NCI-H1436 (cell line): ENCODE measurements at places on chromosomes 4 and X.

GRCh38 chr4:25088093-25088952 lies 57.6 kb upstream of the LGI2 start:
- no peak for DNase-seq

DNA sequence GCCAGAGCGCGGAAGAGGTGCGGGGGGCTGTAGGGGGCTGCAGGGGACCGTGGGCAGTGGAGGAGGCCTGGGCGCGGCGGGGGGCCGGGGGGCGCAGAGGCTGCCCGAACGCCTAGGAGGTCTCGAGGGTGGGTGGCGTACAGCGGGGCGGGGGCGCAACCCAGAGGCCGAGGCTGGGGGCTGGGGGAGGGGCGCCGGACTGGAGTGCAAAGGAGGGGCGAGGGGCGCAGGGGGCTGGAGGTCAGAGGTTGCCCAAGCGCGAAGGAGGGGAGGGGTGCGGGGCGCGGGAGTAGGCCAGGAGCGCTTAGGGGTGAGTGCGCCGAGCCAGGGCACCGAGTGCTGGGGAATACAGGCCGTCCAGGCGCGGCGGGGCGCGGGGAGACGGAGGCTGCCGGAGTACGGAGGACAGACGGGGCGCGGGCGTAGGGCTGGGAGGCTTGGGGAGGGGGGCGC lies 255 bp downstream of the GYG2 start:
- no peak for DNase-seq

DNA sequence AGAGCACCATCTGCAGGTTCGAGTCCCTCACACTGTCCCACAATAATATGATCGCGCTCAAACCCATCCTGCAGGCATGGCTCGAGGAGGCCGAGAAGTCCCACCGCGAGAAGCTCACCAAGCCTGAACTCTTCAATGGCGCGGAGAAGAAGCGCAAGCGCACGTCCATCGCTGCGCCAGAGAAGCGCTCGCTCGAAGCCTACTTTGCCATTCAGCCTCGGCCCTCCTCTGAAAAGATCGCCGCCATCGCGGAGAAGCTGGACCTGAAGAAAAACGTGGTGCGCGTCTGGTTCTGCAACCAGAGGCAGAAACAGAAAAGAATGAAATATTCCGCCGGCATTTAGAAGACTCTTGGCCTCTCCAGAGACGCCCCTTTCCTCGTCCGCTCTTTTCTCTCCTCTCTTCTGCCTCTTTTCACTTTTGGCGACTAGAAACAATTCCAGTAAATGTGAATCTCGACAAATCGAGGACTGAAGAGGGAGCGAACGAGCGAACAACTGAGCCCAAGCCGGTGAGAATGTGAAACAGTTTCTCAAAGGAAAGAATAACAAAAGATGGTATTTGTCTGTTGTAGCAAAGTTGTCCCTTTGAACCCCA lies 1.9 kb downstream of the POU4F2 start:
- no peak for DNase-seq

GRCh38 chrX:48632207-48632606 lies 34.9 kb downstream of the WDR13 start:
- DNase-seq, result no peak

DNA sequence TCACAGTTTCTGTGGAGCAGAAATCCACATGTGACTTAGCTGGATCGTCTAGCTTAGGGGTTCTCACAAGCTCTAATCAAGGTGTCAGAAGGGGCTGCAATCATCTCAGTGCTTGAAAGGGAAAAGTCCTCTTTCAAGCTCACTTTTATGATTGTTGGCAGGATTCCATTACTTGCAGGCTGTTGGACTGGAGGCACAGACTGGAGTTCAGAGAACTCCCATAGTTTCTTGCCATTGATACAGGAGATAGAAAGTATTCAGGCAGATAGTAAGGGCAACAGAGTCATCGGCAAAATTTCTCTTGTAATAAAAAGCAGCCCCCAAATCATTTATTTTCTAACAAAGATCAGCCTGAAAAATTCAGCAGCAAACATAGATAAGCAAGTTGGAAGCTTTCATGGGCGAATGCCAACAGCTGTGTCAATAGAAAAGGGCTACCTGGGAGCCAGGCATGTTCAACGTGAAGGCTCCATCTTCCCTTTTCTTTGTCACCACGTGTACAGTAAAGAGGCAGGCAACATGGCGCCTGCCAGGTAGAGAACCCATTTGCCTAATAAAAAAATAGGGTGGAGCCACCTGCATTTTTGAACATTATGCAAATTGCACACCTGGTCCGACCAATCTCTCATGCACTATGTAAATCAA lies 64.4 kb downstream of the CXCL13 start:
- DNase-seq, result no peak

DNA sequence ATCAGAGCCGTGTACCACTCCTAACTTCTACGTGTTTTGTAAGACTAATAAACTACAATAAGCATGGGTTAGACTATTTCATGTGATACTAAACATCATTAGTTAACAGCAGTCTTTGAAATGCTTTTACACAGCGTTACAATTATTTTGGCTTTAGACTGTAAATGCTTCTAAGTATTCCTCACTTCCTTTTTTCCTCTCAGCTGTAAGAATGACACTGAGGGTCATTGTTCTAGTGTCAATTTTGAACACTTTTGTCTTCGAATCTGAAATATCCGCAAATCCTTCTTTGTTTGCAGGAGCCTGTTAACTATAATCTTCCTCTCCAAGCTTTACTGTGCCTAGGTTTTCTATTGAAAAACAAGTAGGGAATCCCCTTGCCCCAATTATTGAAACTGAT lies 1.5 kb downstream of the ABCE1 start:
- DNase-seq, result no peak

DNA sequence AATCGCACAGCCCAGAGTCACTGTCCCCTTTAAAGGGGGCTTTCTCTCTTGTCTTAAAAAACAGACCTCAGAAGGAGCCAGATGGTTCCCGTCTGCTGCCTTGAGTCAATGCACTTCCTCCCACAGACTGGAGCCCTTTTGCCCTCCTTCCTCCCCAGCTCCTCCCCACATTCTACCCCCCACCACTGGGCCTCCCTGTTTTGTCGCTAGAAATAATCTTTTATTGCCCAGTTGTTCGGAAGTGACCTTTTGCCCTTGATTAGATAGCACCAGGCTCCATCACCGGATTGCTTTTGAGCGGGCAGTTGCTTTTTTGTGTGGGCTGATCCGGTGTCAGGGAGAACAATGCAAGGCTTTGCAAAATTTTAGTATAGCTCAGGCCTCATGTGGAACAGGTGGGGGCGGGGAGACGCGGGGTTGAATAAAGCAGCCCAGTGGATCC lies 47.7 kb downstream of the SPRY1 start:
- no peak for DNase-seq

- no peak for DNase-seq
Measured at GRCh38 chrX:10048076-10048475, 80.9 kb downstream of the CLDN34 start.

DNA sequence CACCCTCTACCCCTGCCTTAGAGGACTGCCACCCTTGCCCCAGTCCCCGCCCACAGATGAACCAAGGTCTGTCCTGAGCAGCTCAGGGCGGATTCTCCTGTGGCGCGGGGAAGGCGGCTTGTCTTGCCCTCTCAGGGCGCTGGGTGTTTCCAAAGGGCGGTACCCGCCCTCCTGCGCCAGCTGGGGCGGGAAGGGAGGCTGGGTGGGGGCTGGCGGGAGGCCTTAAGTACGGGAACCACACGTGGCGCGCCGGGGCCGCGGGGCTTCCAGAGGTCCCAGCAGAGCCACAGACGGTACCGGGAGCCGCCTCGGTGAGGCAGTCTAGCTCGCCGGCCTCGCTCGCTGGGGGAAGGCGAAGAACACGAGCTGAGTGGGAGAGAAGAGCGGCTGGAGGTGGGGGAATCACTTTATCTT lies 361.1 kb downstream of the MID1IP1 start:
- DNase-seq, result no peak

DNA sequence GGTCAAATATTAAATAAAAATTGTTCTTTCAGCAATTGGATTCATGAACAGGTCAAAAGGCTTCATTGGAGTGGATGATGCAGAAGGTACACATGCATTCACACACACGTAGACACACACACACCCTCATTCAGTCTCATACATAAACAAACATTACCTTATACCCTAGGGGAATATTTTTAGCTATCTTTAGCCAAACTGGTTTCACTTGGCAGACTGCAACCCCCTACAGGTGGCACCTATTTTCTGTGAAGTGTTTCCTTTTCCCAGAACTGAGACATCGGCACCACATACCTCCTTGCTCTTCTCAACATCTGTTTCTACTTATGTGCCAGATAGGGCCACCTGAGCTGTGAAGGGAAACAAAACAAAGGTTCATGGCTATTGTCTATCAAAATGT lies 18.5 kb upstream of the KDR start:
- no peak for DNase-seq

- DNase-seq, result no peak
Measured at GRCh38 chr4:124753941-124754581, 41.5 kb upstream of the ANKRD50 start.

DNA sequence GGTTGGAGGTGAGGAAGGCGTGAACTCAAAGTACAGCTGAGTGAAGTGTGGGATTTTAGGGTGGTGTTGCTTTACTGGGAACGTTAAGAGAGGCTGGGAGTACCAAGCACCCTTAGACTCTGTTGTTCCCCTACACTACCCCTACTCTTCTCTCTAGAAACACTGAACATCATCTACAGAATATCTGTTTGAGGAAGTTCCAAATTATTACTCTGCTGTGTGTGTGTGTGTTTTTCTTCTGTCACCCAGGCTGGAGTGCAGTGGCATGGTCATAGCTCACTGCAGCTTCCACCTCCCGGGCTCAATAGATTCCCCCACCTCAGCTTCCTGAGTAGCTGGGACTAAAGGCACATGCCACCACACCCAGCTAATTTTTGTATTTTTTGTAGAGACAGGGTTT lies 76.7 kb upstream of the AP1S2 start:
- no peak for DNase-seq

- no peak for DNase-seq
Measured at GRCh38 chr4:105455998-105456397, 17.9 kb downstream of the PPA2 start.

- DNase-seq, result no peak
Measured at GRCh38 chr4:2731907-2732317, 24.2 kb downstream of the TNIP2 start.

GRCh38 chr4:726838-727237 lies 21.2 kb downstream of the PCGF3 start:
- DNase-seq, result no peak

GRCh38 chr4:37447886-37448285 lies 203.3 kb downstream of the NWD2 start:
- no peak for DNase-seq

DNA sequence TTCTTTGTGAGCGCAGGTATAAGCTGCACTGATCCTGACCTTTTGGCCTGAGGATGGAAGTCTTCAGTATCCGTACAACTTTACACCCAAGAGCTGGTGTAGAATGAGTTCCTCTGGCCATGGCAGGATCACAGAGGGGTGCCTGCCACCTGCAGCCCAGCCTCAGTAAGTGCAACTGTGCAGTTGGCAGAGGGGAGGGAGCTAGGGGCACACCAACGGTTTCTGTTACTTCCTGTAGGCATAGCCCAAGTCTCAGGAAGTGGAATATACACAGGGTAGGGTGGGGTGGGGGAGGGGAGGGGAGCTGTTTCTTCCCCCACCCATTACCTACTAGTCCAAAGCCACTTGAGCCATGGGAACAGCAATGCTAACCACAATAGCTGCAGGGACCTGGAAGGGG lies 85.4 kb upstream of the GBA3 start:
- DNase-seq, result peak; percentile 18

DNA sequence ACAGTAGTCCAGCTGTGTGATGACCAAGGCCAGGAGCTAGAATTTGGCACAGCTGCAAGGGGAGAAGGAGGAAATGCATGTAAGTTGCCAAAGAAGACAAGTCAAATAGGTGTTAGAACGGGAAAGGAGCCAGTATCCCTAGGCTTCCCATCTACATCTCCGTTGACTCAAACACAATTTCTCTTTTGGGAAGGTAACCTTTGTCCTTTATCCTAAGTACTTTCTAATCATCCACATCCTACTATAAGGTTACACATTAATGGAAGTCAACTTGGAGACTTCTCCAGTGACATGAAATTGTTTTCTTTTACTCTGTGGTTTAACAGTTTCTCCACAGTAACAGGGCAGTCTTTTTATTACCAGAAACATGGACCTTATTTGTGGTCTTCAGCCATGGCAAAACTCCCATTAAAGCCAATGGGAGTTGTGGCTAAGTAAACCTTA lies 620.0 kb downstream of the ANKRD50 start:
- DNase-seq, result no peak

DNA sequence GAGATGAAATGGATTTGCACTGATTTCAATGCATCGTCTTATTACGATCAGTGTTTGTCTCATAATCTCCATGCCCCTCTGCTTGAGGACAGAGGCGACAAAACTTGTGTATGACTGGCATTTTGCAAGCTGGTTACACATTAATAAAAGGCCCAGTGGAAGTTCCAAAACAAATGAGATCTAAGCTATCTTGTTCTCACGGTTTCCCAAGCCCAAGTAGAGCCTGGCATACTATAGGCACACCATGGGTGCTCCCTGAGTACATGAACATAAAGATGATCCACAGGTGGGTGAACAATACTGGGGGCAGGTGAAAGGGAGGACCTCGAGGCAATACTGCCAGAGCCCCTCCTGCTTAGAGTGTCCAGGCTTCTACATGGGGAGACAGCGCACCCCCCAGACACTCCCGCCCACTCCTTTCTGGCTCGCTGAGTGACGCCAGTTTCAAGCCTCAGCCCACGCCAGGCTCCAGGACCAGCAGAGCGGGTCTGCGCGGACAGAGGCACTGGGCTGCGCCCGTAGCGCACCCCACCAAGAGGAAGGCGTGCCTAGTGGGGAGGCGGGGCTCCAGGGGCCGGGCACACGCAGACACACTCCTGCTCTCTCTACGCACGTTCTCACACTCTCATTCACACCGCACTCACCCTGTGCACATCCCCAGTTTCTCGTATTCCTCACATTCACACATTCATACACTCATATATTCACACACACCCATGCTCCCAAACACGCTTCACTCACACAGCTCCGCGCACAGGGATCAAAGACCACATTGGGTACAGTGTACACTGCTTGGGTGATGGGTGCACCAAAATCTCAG lies 8.9 kb upstream of the GSX2 start:
- peak; percentile 10 for DNase-seq

DNA sequence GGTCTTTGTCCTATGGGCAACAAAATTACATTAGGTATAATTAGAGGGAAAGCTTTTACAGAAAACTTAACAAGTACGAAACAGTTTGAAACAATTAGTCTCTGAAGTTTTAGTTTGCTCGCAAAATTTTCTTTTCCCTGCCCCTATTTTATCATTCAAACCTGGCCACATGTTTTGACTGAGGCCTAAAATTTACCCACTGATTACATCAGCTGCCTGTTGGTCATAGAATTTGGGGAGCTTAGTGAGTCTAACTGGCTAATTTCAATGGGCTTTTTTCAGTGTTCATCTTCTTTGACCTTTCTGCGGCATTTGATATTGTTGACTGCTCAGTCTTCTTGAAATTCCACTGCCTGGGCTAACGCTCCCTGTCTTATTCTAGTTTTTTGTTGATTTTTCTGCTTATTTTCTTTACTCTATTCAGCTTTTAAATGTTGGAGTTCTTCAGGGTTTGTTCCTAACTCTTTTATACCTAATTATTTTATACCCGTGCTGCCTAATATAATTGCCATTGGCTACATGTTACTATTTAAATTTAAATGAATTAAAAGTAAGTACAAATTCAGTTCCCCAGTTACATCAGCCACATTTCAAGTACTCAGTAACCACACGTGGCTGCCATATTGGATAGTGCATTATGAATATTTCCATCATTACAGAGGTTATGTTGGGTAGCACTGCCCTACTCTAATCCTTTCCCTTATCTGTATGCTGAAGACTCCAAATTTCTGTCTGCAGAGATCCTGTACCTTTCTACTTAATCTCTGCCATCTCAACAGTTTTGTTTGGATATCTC lies 87.5 kb downstream of the SNX25 start:
- no peak for DNase-seq

- peak; percentile 23 for DNase-seq
Measured at GRCh38 chr4:41692717-41693345, 55.7 kb downstream of the PHOX2B start.

GRCh38 chrX:23822397-23822796 lies 39.4 kb downstream of the SAT1 start:
- peak; percentile 7 for DNase-seq
